ENCODE measurements at places on chromosomes 13 and 19. TPM values are rescaled to one million over a fixed set of nuclear protein-coding genes. Genes with fewer than 3 reads are reported as not detected.

- no peak overlapping the region for H3K4me3 ChIP-seq
- peaks cover 49% of the 10 kb centered on the region for H3K36me3 ChIP-seq
- H3K27me3 ChIP-seq, result no peaks in the 10 kb centered on the region
- DNase-seq, result no peak
- H3K4me1 ChIP-seq, result no peaks in the 10 kb centered on the region
These were observed 84.8 kb downstream of the SLC7A1 start for GRCh38 chr13:29510651-29511084.

CNFN gene
- total RNA-seq, result 1.6 TPM

DNA sequence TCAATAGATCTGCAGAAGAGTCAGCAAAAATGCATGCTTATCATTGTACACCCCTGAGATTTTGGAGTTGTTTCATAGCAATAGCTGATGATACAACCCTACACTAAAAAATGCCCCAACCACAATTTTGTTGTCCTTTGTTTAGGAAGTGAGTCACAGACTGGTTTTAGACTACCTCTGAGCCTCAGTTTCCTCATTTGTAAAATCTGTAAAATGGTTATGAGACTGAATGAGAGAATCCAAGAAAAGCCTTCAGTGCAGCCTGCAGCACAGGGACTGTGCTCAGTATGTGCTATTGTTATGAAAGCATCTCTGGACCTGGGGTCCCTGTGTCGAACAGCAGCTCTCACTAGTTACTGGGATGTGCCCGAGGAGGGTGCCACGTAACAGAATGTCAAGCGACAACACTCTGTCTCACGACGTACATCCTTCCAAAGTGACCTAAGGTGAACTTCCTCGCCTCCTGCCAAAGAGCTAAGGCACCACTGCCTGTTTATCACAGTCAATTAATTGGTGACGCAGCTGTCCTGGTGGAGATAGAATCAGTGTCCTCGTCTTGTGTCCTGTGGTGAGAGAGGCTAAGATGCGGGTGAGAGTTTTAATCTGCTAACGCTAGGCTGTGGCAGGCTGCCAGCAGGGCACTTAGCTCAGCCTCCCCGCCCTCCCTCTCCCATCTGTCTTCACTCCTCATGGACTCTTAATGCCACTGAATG lies 18.1 kb downstream of the DHRS12 start:
- no peak overlapping the region for H3K27ac ChIP-seq
- DNase-seq, result no peak

ATP4B gene
- not detected for total RNA-seq

FEM1A gene
- total RNA-seq, result 15.4 TPM

DNA sequence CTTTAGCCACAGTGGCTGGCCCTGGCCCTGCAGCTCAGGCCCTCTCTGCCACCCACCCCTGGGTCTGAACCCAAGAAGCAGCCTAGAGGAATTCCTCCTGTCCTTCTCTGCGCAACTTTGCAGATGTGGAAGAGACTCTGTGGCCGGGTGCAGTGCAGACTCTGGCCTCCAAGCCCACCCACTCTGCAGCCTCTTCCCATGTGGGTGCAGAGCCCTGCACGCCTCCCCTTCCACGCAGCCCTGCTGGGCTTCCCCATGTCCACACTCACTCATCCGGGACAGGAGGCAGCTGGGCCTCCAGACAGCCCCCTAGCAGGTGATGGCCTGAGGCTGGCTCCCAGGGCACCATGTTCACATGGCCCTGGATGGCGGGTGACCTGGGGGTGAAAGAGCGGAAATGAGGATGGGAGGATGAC lies 2.5 kb downstream of the TEX29 start:
- DNase-seq, result no peak
- no peaks in the 10 kb centered on the region for H3K36me3 ChIP-seq
- no peak overlapping the region for H3K4me3 ChIP-seq
- H3K4me1 ChIP-seq, result no peaks in the 10 kb centered on the region
- H3K27me3 ChIP-seq, result no peaks in the 10 kb centered on the region
